ENCODE measurements at places on chromosomes 5 and 9.

DNA sequence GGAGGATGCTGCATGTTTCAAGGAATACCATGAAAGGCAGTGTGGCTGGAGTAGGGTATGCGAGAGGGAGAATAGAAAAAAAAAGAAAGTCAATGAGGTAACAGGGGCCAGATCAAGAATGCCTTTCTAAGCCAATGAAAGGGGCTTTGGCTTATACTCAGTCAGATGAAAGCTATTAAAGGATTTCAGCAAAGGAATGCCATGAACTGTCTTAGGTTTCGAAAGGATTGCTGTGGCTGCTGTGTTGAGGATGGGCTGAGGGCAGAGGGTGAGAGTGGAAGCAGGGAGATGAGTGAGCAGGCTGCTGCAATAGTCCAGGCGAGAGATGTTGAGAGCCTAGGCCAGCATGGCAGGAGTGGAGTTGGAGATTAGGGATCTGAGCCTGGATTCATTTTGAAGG, 135.4 kb upstream of the CKMT2 start:
- no peak for DNase-seq

GRCh38 chr9:91930475-91930874, 19.6 kb downstream of the ROR2 start:
- DNase-seq, result no peak

DNA sequence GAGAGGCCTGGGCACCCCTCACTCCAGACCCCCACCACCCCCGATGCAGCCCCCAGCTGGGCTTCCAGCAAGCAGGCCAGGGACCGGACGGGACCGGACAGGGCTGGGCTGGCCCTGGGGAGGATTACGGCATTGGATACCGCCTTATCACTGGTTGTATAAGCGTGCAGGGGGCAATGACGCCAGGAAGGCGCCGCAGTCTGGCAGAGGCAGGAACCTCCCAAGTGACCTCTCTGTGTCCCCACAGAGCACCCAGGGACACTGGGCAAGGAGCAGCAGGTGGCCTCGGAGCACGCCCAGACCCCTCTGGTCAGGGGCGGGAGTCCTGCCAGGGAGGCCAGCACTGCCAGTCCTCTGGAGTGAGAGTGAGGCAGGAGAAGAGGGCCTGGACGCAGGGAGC, 723 bp upstream of the LCN15 start:
- DNase-seq, result no peak

GRCh38 chr5:43051684-43052083, 11.6 kb upstream of the ANXA2R start:
- no peak for DNase-seq

GRCh38 chr9:127567035-127567729, 44.9 kb upstream of the STXBP1 start:
- DNase-seq, result no peak

DNA sequence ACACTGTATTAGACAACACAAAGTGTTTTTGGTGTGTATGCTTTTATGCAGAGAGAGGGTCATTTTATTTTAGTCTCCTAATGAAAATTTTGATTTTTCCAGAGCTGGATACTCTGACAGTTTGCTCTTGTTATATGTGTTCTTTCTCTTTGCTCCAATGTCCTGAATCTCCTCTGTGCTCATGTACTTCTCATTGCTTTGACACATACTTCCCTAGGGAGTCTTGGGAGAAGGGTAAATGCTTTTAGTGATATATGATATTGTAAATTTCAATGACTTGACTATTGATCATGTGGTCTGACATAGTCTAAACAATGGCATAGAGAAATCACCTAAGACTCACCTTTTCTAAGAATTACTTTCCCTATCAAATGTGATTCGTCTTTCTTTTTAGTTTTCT, 972.6 kb upstream of the EDIL3 start:
- DNase-seq, result no peak

DNA sequence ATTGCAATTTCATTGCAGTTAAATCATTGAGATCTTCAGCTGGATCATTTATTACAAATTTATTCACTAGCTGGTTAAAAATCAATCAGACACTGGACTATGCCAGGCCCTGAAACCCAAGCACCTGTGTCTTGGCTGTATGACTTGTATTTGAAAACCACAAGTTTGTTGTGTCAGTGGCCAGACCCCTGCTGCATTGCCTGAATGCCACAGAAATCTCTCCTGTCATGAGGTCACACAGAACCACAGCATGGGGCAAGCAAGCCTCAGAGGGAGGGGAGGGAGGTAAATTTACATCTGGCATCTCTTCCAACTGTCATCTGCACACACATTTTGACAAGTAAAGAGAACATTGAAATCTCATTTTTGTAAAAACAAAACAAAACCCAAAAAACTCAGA, 90.0 kb downstream of the ARRDC3 start:
- no peak for DNase-seq

DNA sequence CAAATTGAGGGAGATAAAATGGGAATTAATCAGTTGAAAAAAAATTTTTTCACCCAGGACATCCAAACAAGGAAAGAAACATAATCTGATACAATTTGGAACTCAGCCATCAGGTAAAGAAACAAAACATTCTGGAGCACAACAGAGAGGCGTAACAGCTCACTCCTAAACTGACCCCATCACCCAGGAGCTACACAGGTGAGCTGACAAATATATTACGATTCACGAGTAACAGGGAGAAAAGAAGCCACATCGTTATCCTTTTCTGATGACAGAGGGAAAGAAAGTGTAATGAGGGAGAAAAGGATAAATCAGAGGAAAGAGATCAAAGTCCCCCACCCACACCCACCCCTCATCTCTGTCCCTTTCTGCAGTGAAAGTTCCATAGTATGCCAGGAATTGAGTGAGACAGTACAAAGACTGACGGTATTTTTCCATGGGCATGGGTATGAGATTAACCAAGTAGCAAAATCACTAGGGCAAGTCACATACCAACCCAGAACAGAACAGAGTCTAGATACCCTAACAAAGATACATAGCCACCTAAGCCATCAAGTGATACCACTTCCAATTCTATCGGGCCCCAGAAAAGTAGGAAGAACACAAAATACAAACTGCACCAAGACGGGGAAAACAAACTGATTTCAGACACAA, 45.4 kb downstream of the TMEM245 start:
- no peak for DNase-seq

- no peak for DNase-seq
These were observed 323.8 kb downstream of the PDE4D start for GRCh38 chr5:59569608-59570334.

- no peak for DNase-seq
These were observed 63.7 kb downstream of the GLIS3 start for GRCh38 chr9:4235871-4236804.

DNA sequence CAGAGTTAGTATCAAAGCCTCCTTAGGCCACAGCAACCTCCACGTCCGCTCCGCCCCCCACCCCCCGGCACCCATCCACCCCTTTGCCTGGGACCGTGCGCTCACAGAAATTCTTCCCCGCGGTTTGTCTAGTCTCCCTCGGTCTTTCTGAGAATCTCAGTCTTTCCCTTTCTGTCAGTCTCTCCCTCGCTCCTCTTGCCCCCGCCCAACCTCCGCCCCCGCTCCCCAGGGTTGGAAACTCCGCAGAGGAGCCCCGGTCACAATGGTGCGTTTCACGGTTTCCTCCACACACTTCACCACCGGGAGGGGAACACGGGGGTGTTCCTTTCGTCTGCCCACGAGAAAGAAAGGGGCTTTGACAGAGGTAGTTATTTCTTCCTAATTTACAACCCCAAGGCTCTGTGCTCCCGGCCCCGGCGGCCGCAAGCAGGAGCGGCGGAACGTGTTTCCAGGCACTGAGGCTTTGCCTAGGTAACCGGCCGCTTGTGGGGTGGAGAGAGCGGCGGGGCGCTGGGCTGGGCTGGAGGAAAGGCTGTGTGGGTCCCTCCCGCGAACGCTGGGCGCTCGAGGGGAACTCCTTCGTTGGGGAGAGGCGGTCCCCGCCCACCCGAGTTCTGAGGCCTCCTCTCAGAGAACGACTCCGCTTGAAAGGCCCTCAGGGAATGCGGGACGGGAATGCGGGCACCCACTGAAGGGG, 2.1 kb downstream of the NR4A3 start:
- DNase-seq, result peak; percentile 89

- no peak for DNase-seq
These were observed 17.5 kb downstream of the TNIP1 start for GRCh38 chr5:151063142-151063989.

DNA sequence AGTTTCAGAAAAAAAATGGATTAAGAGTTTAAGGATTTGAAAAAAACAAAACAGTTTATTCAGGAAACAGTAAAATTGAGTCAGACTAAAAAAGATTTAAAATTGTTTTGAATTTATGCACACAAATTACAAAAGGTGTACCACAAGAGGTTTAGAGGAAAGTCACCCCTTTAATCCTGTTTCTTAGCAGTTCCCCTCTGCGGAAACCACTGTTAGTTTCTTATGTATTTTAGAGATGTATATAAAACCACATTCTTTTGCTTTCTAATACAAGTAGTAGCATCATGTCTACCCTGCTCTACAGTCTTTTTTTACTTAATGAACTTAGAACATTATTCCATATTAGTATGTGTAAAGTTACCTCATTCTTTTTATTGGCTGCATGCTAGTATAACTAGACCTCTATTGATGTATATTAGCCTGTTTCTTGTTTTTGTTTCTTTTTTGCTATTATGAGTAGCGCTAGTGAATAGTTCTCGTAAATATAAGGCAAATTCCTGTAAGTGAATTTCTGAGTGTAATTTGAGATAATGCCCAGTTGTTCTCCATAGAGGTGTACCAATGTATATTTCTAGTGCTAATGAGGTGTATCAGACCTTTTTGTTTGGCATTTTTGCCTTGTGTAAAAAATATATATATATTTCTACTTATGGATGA, 20.0 kb downstream of the GPBP1 start:
- no peak for DNase-seq

GRCh38 chr9:101530076-101530711, 3.5 kb upstream of the RNF20 start:
- DNase-seq, result peak; percentile 74

GRCh38 chr5:39478863-39479262, 54.1 kb upstream of the DAB2 start:
- DNase-seq, result no peak

DNA sequence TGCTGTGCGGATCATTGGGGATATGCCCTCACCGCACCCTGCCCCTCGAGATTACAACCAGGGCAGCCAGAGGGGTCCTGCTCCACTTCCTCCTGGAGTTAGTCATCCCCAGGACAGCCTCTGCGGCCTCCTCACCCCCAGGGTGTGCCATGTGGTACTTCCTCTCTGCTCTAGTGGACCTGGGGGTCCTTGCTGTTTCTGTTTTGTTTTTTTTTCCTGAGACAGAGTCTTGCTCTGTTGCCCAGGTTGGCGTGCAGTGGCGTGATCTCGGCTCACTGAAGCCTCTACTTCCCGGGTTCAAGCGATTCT, 5.2 kb upstream of the FCN1 start:
- no peak for DNase-seq

GRCh38 chr5:133285583-133286021, 233.8 kb downstream of the HSPA4 start:
- no peak for DNase-seq

GRCh38 chr5:82413302-82414040, 135.3 kb upstream of the RPS23 start:
- DNase-seq, result no peak

DNA sequence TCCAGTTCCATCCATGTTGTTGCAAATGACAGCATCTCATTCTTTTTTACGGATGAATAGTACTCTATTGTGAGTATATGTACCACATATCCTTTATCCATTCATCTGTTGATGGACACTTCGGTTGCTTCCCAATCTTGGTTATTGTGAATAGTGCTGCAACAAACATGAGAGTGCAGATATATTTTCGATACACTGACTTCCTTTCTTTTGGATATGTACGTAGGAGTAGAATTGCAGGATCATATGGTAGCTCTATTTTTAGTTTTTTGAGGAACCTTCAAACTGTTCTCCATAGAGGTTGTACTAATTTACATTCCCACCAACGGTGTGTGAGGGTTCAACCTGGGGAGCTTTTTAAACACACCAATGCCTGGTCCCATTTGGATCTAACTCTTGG, 22.3 kb downstream of the GALNT12 start:
- DNase-seq, result no peak

- no peak for DNase-seq
These were observed 265.4 kb downstream of the DTWD2 start for GRCh38 chr5:118723021-118723338.

DNA sequence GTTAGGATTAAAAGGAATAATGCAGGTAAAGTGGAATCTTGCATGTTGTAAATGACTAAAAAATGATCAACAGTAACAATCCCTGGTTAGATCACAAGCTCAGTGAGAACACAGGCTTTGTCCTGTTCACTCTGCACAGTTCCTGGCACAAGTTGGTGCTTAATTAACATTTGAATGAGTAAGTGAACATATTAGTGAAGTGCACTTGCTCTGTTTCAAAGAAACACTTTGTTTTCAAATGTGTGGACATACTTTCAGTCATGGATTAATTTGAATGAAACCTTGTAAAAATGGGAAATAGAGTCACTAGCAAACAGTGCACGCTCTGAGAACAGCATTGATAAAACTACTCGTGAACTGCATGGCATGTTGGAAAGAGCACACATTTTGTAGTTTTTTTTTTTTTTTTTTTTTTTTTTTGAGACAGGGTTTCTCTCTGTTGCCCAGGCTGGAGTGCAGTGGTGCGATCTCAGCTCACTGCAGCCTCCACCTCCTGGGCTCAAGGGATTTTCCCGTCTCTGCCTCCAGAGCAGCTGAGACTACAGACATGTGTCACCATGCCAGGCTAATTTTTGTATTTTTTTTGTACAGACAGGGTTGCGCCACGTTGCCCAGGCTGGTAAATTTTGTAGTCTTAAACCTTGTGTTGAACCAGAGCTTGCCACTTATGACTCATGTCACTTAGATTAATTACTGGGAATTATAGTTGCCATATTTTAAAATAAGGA, 159.9 kb downstream of the LURAP1L start:
- DNase-seq, result no peak

DNA sequence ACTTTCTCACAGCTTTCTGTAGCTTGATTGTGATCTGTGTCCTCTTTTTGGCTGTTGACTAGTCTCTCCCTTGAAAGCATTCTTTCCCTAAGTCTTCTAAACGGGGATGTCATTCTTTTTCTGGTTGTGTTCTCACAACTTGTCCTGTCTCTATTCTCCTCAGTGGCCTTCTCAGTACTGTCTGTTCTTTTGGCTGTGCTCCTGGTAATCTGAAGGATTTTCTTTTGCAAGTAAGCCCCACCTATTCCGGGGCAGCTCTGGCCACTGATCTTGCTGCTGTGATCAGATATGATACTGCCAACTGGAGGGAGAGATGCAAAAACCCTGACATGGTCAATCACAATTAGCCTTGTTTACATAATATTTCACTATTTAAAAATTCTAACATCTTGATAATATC, 172.2 kb downstream of the CDC42SE2 start:
- DNase-seq, result no peak

DNA sequence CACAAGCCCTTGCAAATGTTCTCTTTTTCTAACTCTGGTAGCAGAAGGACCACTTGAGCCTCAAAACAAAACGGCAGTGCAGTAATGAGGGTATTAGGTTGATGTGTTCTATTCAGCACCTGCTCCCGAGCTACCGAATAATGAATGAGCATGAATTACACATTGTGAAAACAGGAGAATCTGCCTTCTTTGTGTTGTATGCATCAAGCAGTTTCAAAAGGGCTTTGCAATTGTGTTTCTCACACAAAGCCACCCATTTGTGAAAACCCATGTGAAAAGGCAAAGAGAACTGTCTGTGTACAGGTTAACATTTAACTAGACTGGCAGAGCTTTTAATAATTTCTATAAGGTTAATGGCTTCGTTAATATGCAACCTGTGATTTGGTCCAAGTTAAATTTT, 97.8 kb downstream of the STK32A start:
- DNase-seq, result no peak

GRCh38 chr9:87270221-87270847, 227.3 kb upstream of the DAPK1 start:
- no peak for DNase-seq
